AG04449 (cell line): ENCODE measurements at places on chromosomes 7 and 10.

DNA sequence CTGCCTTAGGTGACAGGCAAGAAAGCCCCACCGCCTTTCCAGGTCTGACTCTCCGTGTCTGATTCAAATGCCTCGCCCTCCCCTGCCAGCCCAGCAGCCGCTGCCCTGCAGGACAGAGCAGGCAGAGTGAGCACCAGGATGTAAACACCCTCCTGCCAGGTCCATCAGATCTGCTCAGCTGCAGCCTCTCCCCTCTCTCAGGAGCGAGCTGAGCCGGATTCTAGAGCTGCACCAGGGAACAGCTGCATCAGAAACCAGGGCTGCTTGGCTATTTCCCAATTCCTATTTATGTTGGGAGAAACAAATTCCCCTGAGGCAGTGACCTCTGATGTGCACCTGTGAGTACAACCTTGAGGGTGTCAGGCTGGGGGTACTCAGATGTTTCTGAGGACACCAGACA is 121.5 kb upstream of the ZMIZ1 start:
- no peak for DNase-seq

GRCh38 chr10:68665841-68666240 is 55.2 kb upstream of the CCAR1 start:
- DNase-seq, result peak; percentile 41

GRCh38 chr10:75407713-75408508 is 6.3 kb upstream of the ZNF503 start:
- no peak for DNase-seq

DNA sequence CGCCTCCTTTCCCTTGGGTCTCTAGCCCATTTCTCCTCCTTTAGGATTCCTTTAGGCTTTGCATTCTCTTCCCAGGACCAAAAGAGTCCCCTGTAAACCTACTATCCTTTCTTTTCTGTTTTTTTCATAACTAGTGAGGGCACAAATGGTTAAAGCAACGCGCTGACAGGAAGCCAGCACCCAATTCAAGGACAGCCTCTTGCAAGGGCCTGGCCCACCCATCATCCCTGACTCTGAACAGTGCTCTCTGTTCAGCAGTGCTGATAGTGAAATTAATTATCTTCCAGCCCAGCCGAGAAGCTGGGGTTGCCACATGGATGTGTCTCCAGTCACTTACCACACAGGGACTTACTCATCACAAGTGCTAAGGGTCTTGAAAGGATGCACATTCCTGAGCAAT is 38.3 kb upstream of the RNF32 start:
- no peak for DNase-seq

GRCh38 chr7:4040109-4040928 is 641.8 kb upstream of the FOXK1 start:
- no peak for DNase-seq

- DNase-seq, result no peak
These were observed 119.3 kb upstream of the PRKCQ start for GRCh38 chr10:6699336-6699735.

- no peak for DNase-seq
These were observed 136.0 kb upstream of the WNT16 start for GRCh38 chr7:121192834-121193233.

DNA sequence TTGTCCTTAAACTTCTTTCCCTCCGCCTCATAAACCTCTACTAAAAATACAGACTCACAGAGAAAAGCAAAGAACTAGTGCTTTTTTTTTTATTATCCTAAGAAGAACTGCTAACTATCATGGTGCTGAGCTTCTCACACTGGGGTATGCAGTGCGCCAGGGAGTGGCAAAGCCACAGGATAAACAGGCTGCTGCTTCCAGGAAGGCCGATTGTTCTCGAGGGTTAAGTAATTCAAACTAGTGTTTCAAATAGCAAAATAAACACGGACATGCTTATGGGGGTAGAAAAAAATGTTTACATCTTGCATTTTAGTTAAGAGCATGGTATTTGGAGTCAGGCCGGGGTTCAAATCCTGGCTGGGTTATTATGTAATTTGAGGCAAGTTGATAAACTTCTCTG is 157.0 kb downstream of the TAX1BP1 start:
- DNase-seq, result no peak

DNA sequence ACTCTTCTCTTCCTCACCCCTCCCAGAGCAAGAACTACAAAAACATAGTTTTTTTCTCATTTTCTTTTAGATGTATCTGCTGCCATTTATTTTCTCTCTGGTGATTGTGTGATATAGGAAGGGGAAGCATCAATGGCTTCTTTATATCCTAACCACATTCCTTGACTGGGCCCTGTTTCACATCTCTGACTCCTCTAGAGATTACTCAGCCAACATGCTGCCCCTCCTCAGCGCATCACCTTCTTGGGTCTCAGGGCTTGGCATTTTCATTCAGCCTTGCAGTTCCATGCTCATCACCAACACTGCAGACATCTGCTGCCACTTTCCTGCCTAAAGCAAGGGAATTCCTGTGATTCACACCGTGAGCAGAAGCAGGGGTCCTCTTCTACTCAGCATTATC is 705.5 kb downstream of the AUTS2 start:
- DNase-seq, result no peak

DNA sequence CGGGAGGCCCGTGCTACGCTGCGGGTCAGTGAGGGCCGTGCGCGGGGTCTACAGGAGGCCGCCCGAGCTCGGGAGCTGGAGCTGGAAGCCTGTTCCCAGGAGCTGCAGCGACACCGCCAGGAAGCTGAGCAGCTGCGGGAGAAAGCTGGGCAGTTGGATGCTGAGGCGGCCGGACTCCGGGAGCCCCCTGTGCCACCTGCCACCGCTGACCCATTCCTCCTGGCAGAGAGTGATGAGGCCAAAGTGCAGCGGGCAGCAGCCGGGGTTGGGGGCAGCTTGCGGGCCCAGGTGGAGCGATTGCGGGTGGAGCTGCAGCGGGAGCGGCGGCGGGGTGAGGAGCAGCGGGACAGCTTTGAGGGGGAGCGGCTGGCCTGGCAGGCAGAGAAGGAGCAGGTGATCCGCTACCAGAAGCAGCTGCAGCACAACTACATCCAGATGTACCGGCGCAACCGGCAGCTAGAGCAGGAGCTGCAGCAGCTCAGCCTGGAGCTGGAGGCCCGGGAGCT is 7.0 kb downstream of the LZTS2 start:
- no peak for DNase-seq

GRCh38 chr7:80703272-80703671 is 64.8 kb downstream of the CD36 start:
- DNase-seq, result no peak

GRCh38 chr7:132065193-132065988 is 509.0 kb upstream of the PODXL start:
- DNase-seq, result peak; percentile 90

- DNase-seq, result no peak
These were observed 24.0 kb downstream of the ELFN1 start for GRCh38 chr7:1693991-1694524.

DNA sequence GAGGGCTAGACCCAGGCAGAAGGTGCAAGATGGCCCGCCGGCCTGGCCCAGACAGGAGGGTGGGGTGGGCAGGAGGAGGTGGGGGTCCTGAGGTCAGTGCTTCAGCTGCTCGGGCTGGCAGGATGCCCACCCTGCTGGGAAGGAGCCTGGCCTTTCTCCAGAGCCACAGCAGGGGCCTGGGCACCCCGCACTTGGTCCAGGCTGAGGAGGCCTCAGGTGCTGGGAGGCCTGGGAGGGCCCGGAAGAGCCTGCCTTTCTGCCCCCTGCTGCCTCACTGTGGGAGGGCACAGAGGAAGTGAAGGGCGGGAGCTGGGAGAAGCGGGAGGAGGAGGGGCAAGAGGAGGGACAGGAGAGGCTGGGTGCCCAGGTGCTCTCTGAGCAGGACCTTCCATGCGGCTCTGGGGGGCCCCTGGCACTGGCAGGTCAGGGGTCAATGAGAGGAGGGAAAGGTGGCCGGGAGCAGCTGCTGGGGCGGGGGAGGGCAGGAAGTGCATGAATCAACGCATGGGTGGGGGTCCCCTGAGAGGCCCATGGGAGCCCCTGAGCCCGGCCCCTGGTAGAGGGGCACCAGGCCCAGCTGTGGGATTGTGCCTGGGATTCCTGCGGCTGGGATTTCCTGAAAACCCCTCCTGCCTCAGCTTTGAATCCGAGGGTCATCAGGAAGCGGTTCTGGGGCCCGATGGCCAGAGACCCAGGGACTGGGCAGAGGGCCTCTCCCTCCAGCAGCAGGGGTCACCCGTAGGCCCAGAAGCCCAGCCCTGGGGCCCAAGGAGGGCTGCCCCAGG is 49.9 kb downstream of the PWWP2B start:
- DNase-seq, result no peak

DNA sequence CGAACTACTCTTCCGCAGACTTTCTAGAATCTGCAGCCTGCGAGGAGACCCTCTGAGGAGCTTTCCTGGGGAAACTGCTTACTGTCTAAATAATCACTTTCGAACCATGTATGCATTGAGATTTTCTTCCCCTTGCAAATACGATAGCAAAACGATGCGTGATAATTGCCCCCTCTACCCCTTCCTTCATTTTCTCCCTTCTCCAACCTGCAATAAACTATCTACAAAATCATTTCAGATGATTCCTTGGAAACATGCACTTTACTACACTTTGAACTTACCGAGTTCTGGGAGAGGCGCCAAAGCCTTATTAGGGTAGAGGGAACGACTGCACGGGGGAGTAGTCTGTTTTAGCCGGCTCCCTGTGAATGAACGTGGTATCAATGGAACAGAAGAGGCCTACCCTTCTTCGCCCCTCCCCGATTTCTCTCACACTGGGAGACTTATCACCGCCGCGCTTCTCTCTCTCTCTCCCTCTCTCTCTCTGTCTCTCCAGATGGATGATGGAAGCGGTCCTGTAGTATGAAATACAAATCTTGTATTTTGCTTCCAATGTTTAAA is at the start of gene FGFBP3:
FGFBP3 (minus strand) TSS at position 370 of the 561 bp plus-strand sequence. CDS start 517 bp downstream, outside the sequence.
- DNase-seq, result no peak

GRCh38 chr10:21494191-21495001 is 31.1 kb downstream of the SKIDA1 start:
- no peak for DNase-seq

- DNase-seq, result no peak
These were observed 428.3 kb upstream of the NPVF start for GRCh38 chr7:25656581-25657026.

GRCh38 chr7:86942081-86942480 is 117.4 kb downstream of the ELAPOR2 start:
- DNase-seq, result no peak

GRCh38 chr7:8423057-8423456 is 10.4 kb upstream of the NXPH1 start:
- DNase-seq, result no peak

DNA sequence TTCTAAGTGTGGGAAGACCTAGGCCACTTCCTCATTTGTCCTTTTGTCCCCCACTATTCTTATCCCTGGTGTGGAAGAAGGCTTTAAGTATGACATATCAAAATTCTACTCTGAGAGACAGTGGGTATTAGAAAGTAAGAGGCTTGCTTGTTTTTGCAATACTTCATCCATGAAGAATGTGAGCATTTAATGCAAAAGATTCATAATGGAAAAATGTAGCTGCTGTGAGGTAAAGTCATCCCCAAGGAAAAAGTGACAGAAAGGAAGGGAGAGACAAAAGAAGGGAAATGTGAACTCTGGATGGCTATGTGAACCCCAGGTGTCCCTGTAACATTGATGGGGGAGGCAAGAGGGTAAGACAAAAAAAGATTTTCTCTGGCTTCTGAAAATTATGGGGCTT is 607.5 kb downstream of the SORCS1 start:
- DNase-seq, result peak; percentile 45

DNA sequence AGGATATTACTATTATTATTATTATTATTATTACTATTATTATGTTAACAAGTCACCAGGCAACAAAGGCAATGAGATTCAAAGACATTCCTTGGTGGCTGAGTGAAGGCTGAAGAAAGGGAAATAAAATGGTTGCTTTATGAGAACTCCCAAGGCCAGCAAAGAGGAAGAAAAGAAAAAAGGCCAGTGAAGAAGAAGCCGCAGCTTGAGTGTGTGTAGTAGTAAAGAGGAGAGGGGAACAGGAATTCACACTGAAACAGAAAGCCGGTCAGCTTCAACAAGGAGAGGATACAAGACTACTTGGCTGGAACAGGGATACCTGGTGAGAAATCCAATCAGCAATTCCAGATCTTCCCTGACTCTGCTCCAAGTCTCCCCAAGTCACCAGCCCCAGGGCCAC is 42.4 kb downstream of the PLXNA4 start:
- DNase-seq, result no peak

GRCh38 chr7:114851406-114852061 is 70.4 kb upstream of the MDFIC start:
- no peak for DNase-seq

DNA sequence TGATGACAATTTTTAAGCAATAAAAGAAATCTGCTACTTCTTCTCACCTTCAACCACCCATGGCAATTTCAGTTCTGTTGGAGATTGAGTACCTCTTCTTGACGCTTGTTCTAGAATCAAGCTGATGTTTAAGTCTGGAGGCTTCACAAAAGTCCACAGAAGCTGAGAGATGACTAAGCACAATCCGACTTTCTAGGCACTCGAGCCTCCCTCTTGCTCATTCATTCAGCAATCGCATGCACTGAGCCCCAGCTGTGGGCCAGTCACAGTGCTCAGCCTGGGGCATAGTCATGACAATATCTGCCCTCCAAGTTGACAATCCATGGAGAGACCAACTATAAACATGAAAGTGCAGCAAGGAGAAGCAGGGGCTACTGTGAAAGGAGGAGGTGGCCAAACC is 103.2 kb downstream of the IPMK start:
- no peak for DNase-seq

DNA sequence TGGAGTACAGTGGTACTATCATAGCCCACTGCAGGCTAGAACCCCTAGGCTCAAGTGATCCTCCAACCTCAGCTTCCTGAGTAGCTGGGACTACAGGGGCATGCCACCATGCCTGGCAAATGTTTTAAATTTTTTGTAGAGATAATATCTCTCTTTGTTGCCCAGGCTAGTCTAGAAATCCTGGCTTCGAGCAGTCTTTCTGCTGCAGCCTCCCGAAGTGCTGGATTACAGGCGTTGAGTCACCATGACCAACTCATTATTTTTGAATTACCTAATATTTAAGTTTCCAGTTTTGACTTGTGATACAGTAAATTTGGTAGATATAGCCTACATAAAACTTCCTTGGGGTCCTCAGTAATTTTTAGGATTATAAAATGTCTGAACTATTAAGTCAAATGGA is 74.1 kb downstream of the RUNDC3B start:
- peak; percentile 26 for DNase-seq

GRCh38 chr7:75915416-75916156 is 631 bp downstream of the POR start:
- no peak for DNase-seq

DNA sequence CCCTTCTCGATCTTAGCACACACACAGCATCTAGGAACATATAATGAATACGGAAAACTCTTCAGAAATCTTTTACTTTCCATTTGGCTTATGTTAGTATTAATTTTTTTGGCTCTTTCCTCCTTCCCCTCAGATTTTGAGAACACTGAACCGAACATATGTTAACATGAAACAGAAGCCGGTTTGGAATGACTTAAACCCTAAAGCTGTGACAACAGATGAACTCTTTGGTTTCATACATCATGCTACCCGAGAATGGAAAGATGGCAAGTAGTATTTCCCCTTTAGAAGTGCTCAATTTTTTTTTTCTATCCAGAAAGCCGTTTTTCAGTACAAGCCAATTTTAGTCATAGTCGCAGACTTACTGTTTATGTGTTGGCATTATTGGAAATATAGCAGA is 164.7 kb downstream of the DNAH11 start:
- no peak for DNase-seq
